Mesenchymal stem cell (in vitro differentiated cells and primary cell): ENCODE measurements at places on chromosomes 4 and X.

GRCh38 chr4:73843369-73843768, 6.9 kb downstream of the CXCL6 start:
- H3K4me3 ChIP-seq, result no peak overlapping the region
- H3K36me3 ChIP-seq, result peaks cover 2% of the 10 kb centered on the region
- no peak overlapping the region for H3K27ac ChIP-seq
- no peaks in the 10 kb centered on the region for H3K27me3 ChIP-seq

DNA sequence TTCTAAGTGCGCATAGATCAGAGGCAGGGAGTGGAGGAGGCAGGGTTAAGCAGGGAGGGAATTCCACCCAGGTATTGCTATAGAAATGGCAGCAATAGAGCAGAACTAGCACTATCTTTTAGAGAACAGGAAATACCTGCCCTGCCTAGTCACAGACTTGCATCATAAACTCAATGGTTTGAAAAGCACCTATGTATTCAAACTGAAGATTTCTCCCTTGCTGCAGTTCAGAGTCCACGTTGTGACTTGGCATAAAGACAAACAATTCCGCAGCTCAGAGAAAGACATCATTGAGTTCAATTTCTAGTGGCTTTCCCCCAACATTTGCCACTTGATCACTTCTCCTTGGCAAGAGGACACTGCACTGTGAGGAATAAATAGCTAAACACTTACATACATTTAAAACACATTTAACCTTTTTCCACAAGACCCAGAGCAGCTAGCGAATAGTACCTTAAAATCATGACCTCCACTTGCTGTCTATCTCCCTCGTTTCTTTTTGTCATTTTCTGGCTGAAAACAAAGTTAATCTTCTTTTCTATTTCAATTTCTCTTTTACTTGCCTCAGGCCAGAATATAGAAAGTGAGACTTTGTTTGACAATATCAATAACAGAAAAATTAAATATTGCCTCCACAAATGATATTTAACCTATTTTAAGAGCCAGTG, 42.4 kb downstream of the SLC7A11 start:
- DNase-seq, result no peak
- no peaks in the 10 kb centered on the region for H3K27me3 ChIP-seq
- no peak overlapping the region for H3K4me3 ChIP-seq
- H3K27ac ChIP-seq, result no peak overlapping the region

GRCh38 chrX:526295-527224, 104.0 kb upstream of the SHOX start:
- no peak overlapping the region for H3K4me3 ChIP-seq
- no peak for DNase-seq
- no peaks in the 10 kb centered on the region for H3K27me3 ChIP-seq
- H3K36me3 ChIP-seq, result no peaks in the 10 kb centered on the region
- no peaks in the 10 kb centered on the region for H3K4me1 ChIP-seq

GRCh38 chr4:7808181-7808580, 131.5 kb downstream of the AFAP1 start:
- H3K36me3 ChIP-seq, result peaks cover 63% of the 10 kb centered on the region
- H3K4me3 ChIP-seq, result no peak overlapping the region
- no peaks in the 10 kb centered on the region for H3K27me3 ChIP-seq

GRCh38 chr4:81789741-81790399, 318.2 kb upstream of the RASGEF1B start:
- no peak for DNase-seq
- no peaks in the 10 kb centered on the region for H3K27me3 ChIP-seq
- H3K4me3 ChIP-seq, result no peak overlapping the region

DNA sequence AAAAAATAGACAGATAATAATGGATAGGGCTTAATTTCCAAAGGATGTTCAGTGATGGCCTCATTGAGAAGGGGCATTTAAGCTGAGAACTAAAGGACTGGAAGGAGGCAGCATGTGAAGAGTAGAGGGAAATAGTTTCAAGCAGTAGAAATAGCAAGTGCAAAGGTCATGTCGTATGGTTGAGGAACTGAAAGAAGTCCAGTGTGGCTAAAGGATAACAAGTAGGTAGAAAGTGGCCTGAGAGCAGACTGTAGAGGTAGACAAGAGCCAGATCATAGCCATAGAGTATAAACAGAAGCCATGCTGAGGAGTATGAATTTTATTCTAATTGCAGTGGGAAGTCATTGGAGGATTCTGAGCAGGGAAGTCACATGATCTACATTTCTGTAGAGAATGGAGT, 72.3 kb downstream of the GRIA3 start:
- H3K27ac ChIP-seq, result no peak overlapping the region
- H3K36me3 ChIP-seq, result peaks cover 31% of the 10 kb centered on the region
- no peaks in the 10 kb centered on the region for H3K27me3 ChIP-seq

DNA sequence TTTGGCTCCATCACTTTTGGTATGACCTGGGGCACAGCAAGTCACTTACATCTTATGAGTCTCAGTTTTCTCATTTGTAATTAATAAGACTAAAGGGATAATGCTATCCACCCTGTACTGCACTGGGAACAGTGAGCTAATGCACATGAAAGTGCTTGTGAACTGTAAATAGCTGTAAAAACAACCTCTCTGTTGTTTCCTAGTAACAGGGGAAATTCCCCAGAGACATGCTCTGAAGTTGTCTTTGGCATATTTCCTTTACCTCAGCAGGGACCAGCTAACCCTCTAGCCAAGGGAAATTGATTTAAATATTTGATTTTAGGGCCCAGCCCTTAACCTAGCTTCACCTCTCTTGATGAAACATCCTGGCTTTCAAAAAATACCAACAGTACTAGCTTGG, 6.1 kb upstream of the CYSLTR1 start:
- H3K4me3 ChIP-seq, result no peak overlapping the region
- no peaks in the 10 kb centered on the region for H3K36me3 ChIP-seq
- DNase-seq, result no peak
- H3K4me1 ChIP-seq, result no peaks in the 10 kb centered on the region

- DNase-seq, result peak; percentile 42
- H3K36me3 ChIP-seq, result no peaks in the 10 kb centered on the region
- no peak overlapping the region for H3K27ac ChIP-seq
- H3K4me1 ChIP-seq, result no peaks in the 10 kb centered on the region
- no peaks in the 10 kb centered on the region for H3K27me3 ChIP-seq
Observed at GRCh38 chrX:100895365-100896075, 21.4 kb upstream of the NOX1 start.
